ENCODE measurements at places on chromosomes 2 and 18.
A peak's percentile ranks its signal among the peaks of the same experiment; 100 is the strongest.

DNA sequence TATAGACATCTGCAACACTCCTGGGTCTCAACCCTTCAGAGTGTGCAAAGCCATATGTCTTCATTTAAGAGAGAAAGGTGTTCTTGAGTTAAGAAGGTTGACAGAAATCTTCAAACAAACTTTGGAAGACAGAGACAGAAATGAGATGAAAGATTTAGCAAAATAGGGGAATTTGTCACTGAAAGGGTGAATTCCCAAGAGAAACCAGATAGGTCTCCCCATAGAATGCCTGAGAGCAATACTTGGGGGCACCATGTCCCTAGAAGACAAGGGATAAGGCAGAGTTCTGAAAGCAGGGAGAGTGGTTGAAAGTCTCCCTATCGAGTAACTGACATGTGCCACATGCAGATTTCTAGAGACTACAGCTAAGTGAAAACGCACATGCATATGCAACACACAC lies 50.0 kb downstream of the AP1S3 start:
- no peak for DNase-seq

- no peak for DNase-seq
These were observed 199.0 kb upstream of the STK17B start for GRCh38 chr2:196370381-196370780.

DNA sequence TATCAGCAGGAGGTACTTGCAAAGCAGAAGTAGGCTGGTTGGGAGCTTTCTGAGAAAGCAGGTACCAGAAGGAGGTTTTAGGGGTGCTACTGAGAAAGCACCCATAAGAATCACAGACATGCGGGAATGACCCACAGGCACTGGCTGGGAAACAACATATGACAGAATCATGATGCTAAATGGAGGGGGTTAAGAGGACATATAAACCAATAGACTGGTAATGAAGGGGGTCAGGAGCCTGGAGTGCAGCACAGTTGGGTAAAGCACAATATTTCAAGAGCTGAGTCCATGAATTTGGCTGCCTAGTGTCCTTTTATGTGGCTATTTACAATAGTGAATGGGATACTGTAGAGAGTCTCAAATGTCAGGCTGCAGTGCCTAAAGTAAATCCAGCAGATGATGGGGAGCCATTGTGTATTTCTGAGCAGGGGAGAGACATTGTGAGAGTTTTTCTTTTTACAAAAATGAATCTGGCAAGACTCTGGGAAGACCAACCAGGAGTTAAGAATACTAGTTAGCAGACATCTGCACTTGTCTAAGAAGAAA lies 27.6 kb upstream of the GMCL1 start:
- DNase-seq, result no peak

- no peak for DNase-seq
These were observed 110.7 kb upstream of the APCDD1 start for GRCh38 chr18:10343778-10344177.

GRCh38 chr2:53452957-53453748 lies 314.5 kb upstream of the CHAC2 start:
- no peak for DNase-seq

GRCh38 chr2:232137356-232138147 lies 176.0 kb downstream of the DIS3L2 start:
- DNase-seq, result no peak

DNA sequence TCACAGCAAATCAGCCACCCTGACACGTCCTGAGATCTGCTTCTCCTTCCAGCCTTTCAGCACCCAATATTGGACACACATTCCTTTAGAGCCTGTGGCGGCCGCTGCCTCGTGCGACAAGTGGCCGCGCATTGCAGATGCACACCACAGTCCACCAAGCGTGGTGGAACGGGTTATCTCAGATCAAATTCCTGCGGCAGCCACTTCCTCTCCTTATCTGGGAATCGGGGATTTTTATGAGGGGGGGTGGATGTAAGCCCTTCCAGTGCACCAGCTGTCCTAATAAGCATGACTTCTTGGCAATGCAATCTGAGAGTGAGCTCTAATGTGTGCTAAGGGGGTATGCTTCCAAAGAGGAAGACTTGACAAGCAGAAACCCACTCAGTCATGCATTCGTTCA lies 18.3 kb upstream of the BMP10 start:
- no peak for DNase-seq

DNA sequence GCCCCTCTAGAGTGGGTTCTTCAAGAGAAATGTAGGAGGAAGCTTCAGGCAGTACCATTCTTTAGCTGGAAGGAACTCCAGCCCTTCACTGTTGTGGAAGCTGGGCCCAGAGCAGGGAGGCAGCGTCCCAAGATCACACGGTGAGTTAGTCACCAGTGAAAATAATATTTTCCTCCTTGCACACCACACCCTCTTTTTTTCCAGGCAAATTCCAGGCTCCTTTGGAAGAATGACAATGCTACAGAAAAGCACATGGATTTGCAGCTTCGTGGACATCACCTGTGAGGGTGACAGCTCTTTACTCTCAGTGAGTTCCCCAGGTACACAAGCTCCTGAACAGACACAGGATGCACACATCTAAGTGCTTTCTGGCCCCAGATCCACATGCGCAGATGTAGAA lies 157.1 kb downstream of the COL6A3 start:
- no peak for DNase-seq

- DNase-seq, result peak; percentile 94
These were observed at the start of gene STRN for GRCh38 chr2:36966370-36967235. Gene STRN (minus strand): TSS chr2:36966536. CDS start chr2:36966463, 73 bp downstream.

- no peak for DNase-seq
These were observed 41.3 kb upstream of the SATB2 start for GRCh38 chr2:199499005-199499404.

GRCh38 chr2:41906338-41906725 lies 141.5 kb upstream of the PKDCC start:
- no peak for DNase-seq

DNA sequence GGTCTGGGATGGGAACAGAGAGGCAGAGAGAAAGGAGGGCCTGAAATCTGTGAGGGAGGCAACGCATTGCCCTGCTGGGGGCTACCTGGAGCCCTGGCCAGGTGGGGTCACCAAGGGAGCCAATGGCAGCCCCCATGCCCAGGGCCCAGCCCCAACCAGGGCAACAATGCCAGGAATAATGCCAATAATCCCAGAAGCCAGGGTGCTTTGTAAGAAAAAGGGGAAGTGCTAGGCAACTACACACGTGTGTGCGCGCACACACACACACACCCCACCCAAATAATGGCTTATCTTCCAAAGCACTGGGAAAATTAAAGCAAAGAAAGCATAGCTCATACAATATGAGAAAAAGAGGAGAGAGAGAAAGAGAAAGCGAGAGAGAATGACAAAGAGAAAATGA lies 7.0 kb upstream of the CLEC4F start:
- DNase-seq, result no peak

DNA sequence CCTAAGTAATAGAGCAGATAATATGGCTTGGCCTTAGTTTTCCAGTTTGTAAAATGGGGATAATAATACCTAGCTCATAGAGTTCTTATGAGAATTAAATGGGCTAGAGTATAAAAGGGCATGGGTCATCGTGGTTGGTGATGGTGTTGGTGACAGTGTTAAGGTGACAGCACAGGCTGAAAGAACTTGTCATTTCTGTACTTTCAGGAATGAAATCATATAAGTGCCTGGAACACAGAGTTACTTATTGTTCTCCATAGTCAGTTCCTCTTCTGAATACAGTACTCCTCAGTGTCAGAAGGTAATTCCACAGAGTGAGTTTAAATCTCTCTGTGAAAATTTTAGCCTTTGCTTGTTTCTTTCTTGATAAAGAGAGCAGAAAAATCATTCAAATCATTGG lies 42.4 kb downstream of the KIF5C start:
- no peak for DNase-seq

GRCh38 chr18:43662657-43663056 lies 385.4 kb upstream of the SYT4 start:
- no peak for DNase-seq

- no peak for DNase-seq
These were observed 24.5 kb downstream of the KCNF1 start for GRCh38 chr2:10935953-10936942.

GRCh38 chr2:33644215-33644614 lies 45.1 kb upstream of the FAM98A start:
- no peak for DNase-seq

DNA sequence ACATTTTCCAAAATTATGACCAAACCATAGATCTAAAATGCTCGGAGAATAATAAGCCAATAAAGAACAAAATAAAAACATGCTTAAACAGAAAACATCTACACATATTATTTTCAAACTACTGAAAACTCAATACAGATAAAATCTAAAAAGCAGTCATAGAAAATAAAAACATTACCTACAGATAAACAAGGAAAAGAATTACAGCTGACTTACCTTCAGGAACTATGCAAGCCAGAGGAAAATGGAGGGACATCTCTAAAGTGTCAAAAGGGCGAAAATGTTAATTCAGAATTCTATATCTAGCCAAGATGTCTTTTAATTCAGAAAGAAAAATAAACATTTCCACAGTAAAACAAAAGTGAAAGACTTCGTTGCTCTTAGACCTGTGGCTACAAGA lies 112.9 kb upstream of the GYPC start:
- no peak for DNase-seq

GRCh38 chr18:75527848-75528685 lies 100.6 kb upstream of the SMIM21 start:
- DNase-seq, result no peak

- no peak for DNase-seq
These were observed 69.0 kb upstream of the TAF1B start for GRCh38 chr2:9774266-9774665.

- no peak for DNase-seq
These were observed 5.6 kb upstream of the DIS3L2 start for GRCh38 chr2:231955758-231956472.

DNA sequence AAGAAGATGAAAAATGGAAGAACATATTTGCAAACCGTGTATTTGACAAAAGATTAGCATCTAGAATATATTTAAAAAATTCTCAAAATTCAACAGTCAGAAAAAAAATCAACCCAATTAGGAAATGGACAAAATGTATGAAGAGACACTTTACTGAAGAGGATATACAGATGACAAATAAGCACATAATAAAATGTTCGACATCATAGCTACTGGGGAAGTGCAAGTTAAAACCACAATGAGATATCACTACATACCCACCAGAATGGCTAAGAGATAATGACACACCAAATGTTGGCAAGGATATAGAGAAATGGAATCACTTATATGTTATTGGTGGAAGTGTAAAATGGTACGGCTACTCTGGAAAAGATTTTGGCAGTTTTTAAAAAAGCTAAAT lies 11.7 kb upstream of the NUP35 start:
- no peak for DNase-seq

GRCh38 chr2:202101026-202101579 lies 28.0 kb downstream of the KIAA2012 start:
- DNase-seq, result no peak

DNA sequence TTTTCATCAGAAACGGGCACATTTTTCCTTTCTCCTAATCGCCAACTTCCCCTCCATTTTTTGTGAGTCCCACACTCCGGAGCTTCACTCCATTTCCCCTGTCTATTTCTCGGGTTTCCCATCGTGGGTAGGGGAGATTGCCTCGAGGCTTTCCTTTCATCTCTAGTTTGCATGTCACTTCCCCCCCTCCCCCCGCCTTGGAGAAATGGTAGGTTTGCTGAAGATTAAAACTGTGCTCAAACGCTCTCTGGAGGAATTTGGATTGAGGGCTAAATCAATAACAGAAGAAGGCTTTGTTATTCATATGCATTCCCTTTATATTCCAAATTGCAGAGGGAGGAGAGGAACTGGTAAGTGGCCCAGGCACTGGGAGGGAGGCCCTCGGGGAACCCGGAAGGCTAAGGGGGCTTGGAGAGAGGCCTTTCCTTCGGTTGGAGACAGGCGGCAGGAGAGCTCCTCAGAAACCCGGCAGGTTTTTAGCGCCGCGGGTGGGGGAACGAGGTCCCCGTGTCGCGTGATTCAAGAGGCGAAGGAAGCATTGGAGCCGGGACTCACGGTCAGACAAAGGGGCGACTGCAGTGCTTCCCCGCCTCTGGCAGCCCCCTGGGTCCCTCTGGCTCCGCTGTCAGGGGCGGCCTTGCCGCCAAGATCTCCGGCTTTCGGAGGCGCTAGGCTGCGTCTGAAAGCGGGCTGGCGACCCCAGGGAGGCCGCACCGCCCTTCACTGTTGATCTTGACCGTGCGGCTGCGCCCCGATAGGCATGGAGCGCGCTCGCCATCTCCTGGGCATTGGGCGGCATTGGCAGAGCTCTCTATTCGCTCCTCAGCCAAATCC lies 2.4 kb upstream of the HOXD12 start:
- peak; percentile 19 for DNase-seq

- DNase-seq, result no peak
These were observed 253.4 kb downstream of the CYP26B1 start for GRCh38 chr2:71894261-71894660.

DNA sequence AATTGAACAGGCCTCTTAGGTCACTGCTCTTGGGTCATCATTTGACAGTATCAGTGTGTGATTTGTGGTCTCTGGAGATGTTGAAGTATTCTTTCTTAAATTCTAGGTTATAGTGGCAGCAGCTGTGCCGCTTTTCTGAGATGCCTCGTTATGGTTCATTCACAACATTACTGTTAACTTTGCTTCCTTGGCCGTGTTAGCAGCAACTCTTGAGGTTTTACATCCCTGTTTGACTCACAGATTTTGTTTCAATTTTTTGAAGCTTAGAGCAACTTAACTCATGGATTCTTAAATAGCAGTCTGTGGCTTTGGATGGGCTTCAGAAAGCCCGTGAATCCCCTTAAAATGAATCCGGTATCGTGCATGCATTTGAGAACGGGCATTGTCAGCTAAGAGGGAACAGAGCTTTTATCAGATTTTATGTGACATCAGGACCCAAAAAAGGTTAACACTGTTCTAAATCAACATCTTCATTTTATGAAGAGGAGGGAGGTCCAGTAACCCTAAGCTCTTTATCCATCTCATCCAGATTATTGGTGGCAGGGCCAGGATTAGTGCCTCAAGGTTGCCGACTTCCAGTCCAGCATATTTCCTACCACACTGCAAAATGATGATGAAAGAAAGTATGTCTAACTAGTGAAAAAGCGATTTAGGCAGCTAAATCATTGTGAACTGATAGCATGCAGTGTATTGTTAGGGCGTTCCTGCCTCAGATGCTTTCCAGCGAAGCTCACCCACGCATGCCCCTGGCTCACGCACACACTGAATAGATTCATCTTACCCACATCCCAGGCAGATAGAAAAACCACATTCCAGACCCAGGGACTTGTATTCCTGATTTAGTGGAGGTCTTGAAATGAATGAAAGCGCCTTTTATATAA lies 5.1 kb downstream of the TRIB2 start:
- DNase-seq, result no peak

DNA sequence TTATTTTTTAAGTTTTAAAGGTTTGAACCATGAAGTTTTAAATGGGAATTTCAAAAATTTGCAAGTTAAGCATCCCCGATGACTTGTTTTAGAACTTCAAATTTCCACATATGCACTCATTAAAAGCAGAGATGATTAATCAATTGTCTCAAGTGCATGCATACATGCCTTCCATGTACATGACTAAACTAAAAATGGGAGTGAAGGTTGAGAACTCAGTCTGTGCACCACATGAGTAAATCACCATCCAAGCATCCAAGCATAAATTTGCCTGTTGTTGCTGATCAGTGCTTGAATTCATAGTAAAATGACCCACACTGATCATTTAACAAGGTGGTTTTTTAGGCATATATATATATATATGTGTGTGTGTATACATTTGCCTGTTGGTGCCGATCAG lies 249.8 kb downstream of the ARHGAP15 start:
- no peak for DNase-seq

- DNase-seq, result no peak
These were observed 22.2 kb downstream of the BUB1 start for GRCh38 chr2:110655701-110656100.

GRCh38 chr18:68150961-68151360 lies 563.9 kb downstream of the TMX3 start:
- no peak for DNase-seq
